ENCODE measurements at places on chromosomes 5 and 9. TPM values are rescaled to one million over a fixed set of nuclear protein-coding genes. Genes with fewer than 3 reads are reported as not detected.

The ABO gene
- total RNA-seq = not detected

The ZNF658 gene
- 1.6 TPM for total RNA-seq

The SLC36A2 gene
- total RNA-seq = not detected

The FAM163B gene
- total RNA-seq = 4.5 TPM

The TRIM14 gene
- total RNA-seq = 1.8 TPM

The NUDT2 gene
- 25.8 TPM for total RNA-seq

The FAM169A gene
- not detected for total RNA-seq

The AFF4 gene
- 47.8 TPM for total RNA-seq

The PHF2 gene
- total RNA-seq = 10.5 TPM

The ZNF454 gene
- 1.9 TPM for total RNA-seq

The TMEM232 gene
- total RNA-seq = not detected

The CORO2A gene
- total RNA-seq = 1.1 TPM

Data from cardiac atrium fibroblast (primary cell).